Suprapubic skin (tissue), 4 donors: ENCODE measurements at places on chromosomes 12 and 14. TPM values are rescaled to one million over a fixed set of nuclear protein-coding genes. Genes with fewer than 3 reads are reported as not detected.

DNA sequence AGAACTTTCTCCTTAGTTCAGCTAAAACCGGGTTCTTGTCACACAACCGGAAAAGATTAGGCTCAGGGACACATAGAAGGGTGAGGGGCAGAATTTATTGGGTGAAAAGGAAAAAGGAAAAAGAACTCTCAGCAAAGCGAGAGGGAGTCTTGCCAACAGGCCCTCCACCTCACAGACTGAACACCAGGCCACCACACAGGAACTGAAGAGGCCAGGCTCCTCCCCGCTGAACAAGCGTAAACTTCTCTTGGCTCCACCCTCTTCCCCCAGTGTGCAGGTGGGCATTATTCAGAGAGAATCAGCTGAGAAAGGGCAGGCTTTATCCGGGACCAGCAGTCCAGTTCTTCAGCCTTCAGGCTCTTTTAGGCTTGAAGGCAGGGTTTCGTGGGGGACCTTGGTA is 125.6 kb upstream of the FGD4 start:
- no peaks in the 10 kb centered on the region for H3K4me1 ChIP-seq
- DNase-seq = no peak
- no peak overlapping the region for H3K4me3 ChIP-seq
- no peak overlapping the region for H3K27ac ChIP-seq
- no peaks in the 10 kb centered on the region for H3K36me3 ChIP-seq

- no peaks in the 10 kb centered on the region for H3K27me3 ChIP-seq
- no peak for DNase-seq
- no peaks in the 10 kb centered on the region for H3K36me3 ChIP-seq
- no peak overlapping the region for H3K27ac ChIP-seq
Observed at GRCh38 chr12:45121224-45121623, 70.3 kb upstream of the DBX2 start.

DNA sequence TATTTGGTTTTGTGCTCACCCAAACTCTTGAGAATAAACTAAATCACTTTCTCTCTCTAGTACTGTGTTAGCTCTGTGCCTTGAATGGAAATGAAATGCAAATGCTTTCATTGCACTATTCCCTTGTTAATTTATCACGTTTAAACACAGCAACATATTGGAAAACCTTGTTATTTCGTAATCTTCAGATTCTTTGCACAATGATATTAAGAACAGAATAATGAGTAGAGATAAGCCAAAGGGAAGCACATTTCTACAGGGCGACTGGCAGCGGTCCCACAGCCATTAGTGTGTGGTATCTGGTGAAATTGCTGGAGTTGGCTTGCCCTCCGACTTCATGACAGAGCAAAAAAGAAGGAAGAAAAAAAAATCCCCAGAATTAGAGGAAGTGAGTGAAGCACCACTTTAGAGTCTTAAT is 166.1 kb upstream of the E2F7 start:
- no peak overlapping the region for H3K4me3 ChIP-seq
- DNase-seq = peak; percentile 85
- H3K36me3 ChIP-seq = no peaks in the 10 kb centered on the region
- no peaks in the 10 kb centered on the region for H3K27me3 ChIP-seq

- H3K4me1 ChIP-seq = no peaks in the 10 kb centered on the region
- H3K27ac ChIP-seq = no peak overlapping the region
- no peaks in the 10 kb centered on the region for H3K27me3 ChIP-seq
- no peak for DNase-seq
- H3K36me3 ChIP-seq = no peaks in the 10 kb centered on the region
Observed at GRCh38 chr12:57993834-57994233, 52.5 kb downstream of the ATP23 start.

DNA sequence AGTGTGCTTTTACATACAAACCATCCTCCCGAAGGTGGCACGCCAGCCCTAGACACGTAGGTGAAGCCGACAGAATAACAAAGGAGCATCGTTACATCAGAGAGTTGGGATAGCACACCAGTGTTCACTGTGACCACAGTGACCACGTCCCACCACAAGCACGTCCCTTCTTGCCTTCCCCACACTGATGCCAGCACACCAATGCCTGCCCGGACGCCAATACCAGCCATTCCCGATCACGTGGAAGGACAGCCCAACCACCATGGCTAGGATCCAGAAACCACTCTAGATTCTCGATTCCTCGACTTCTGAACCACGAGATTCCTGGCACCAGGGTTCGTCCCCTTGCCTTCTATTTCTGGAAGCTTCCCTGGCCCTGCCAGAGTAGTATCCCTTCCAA is 48.0 kb upstream of the GPR68 start:
- H3K27me3 ChIP-seq = no peaks in the 10 kb centered on the region
- H3K36me3 ChIP-seq = peaks cover 24% of the 10 kb centered on the region
- no peaks in the 10 kb centered on the region for H3K4me1 ChIP-seq
- no peak for DNase-seq
- no peak overlapping the region for H3K4me3 ChIP-seq
- no peak overlapping the region for H3K27ac ChIP-seq

GRCh38 chr12:114003286-114003685 is 37.2 kb upstream of the RBM19 start:
- no peak overlapping the region for H3K4me3 ChIP-seq
- no peak overlapping the region for H3K27ac ChIP-seq
- no peaks in the 10 kb centered on the region for H3K4me1 ChIP-seq
- H3K27me3 ChIP-seq = peaks cover 48% of the 10 kb centered on the region
- H3K36me3 ChIP-seq = no peaks in the 10 kb centered on the region

- peak overlapping the region; percentile 78 for H3K27ac ChIP-seq
- DNase-seq = no peak
- peaks cover 87% of the 10 kb centered on the region for H3K4me1 ChIP-seq
- H3K4me3 ChIP-seq = no peak overlapping the region
- no peaks in the 10 kb centered on the region for H3K36me3 ChIP-seq
- no peaks in the 10 kb centered on the region for H3K27me3 ChIP-seq
Observed at GRCh38 chr14:68510201-68511128, 282.4 kb downstream of the ZFP36L1 start.

DNA sequence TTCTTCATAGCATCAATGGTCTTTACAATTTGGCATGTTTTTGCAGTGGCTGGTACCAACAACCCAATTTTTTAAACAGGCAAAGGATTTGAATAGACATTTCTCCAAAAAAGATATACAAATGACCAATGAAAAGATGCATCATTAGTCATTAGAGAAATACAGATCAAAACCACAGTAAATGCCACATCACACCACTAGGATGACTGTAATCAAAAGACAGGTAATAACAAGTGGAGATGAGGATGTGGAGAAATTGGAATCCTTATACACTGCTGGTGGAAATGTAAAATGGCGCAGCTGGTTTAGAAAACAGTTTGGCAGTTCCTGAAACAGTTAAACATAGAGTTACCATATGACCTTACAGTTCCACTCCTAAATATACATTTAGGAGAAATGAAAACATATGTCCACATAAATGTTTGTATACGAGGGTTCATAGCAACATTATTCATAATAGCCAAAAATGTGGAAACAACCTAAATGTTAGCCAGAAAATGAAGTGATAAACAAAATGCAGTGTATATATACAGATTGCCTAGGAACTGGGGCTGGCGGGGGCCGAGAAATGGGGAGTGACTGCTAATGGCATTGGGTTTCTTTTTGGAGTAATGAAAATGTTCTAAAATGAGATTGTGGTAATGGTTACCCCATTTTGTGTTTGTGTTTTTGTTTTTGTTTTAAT is 55.2 kb downstream of the TGFB3 start:
- no peak overlapping the region for H3K27ac ChIP-seq
- H3K4me3 ChIP-seq = no peak overlapping the region
- H3K36me3 ChIP-seq = no peaks in the 10 kb centered on the region
- no peaks in the 10 kb centered on the region for H3K4me1 ChIP-seq

- H3K4me3 ChIP-seq = no peak overlapping the region
- H3K36me3 ChIP-seq = no peaks in the 10 kb centered on the region
- no peak overlapping the region for H3K27ac ChIP-seq
Observed at GRCh38 chr14:55752580-55753390, 172.8 kb downstream of the KTN1 start.

GRCh38 chr12:62215506-62215905 is 44.7 kb upstream of the USP15 start:
- peak overlapping the region; percentile 63 for H3K27ac ChIP-seq
- H3K36me3 ChIP-seq = no peaks in the 10 kb centered on the region
- DNase-seq = no peak
- peaks cover 23% of the 10 kb centered on the region for H3K4me1 ChIP-seq
- H3K27me3 ChIP-seq = no peaks in the 10 kb centered on the region

DNA sequence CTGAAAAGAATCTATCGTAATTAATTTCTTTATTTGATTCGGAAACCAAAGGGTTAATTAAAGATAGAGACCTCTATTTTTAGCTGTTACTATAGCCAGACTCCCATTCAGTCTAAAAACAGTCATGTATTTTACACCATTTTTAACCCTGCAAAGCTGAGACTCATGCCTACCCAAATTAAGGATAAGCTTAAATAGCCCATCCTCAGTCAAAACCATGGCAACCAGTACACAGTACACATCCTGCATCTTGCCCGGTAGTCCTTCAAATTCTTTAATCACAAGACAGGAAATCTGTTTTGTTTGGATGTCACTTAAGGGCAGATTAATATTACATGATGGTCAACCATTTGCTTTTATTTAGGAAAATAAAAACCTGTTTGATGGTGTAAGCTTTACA is 25.5 kb upstream of the KCNK10 start:
- no peaks in the 10 kb centered on the region for H3K36me3 ChIP-seq
- no peak for DNase-seq
- H3K4me1 ChIP-seq = no peaks in the 10 kb centered on the region
- no peaks in the 10 kb centered on the region for H3K27me3 ChIP-seq
- H3K27ac ChIP-seq = no peak overlapping the region

GRCh38 chr12:12715459-12716150 is 1.6 kb upstream of the CDKN1B start:
- H3K27ac ChIP-seq = peak overlapping the region; percentile 100
- peak overlapping the region; percentile 64 for H3K4me3 ChIP-seq
- H3K27me3 ChIP-seq = no peaks in the 10 kb centered on the region
- no peaks in the 10 kb centered on the region for H3K36me3 ChIP-seq

GRCh38 chr12:110917467-110917866 is 2.9 kb downstream of the MYL2 start:
- peaks cover 21% of the 10 kb centered on the region for H3K27me3 ChIP-seq
- no peak overlapping the region for H3K27ac ChIP-seq
- no peaks in the 10 kb centered on the region for H3K36me3 ChIP-seq
- H3K4me1 ChIP-seq = no peaks in the 10 kb centered on the region

DNA sequence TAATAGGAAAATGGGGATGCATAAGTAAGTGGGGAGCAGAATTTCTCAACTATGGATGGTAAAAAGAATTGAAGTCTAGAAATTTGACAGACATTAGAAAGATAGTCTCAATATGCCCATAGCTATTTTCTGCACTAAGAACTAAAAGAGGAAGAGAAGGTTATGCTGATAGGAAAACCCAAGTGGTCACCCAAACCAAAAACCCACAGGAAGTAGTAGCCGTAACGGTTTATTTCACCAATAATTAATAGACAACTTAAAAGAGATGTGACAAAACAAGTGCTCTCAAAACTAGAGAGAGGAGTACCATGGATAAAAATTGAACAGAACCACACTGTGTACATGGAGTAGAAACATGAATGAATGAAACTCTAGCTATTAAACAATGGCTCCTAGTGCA is 295.4 kb downstream of the FSCB start:
- no peak for DNase-seq
- no peaks in the 10 kb centered on the region for H3K36me3 ChIP-seq
- no peak overlapping the region for H3K27ac ChIP-seq
- H3K4me1 ChIP-seq = no peaks in the 10 kb centered on the region
- no peaks in the 10 kb centered on the region for H3K27me3 ChIP-seq

GRCh38 chr12:52007158-52007921 is 594 bp downstream of the TAMALIN start:
- H3K36me3 ChIP-seq = peaks cover 7% of the 10 kb centered on the region
- peak; percentile 85 for DNase-seq
- peak overlapping the region; percentile 79 for H3K4me3 ChIP-seq
- H3K4me1 ChIP-seq = peaks cover 58% of the 10 kb centered on the region

DNA sequence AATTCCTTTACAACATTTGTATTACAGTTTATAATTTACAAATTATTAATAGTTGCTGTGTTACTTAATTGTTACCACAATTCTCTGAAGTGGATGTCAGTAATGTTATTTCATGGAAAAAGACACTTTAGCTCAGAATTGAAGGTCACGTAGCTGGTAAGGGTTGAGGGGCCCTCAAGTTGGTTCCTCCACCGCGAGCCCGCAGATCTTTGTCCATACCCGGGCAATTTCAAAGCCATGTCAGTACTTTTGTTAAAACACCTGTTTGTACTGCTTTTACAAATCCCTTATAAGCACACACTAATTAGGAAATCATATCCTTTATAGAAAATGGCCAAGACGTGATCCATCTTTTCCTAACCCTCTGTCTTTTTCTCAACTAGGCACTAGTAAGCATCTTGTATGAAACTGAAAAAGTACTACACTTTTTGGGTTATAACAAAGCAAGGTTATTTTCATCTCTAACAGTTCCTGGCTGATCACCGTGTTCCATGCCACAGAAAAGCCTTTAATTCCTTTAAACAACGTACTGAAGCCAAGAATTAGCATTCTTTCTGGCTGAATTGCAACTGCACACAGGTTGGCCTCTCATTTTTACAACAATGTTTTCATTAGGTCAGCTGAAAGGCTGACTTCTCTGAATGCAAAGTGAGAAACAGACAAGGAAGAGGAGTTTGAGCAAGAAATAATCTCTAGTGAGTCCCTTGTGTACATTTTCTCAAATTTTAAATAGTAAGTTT is 76.1 kb downstream of the CNTN1 start:
- no peaks in the 10 kb centered on the region for H3K36me3 ChIP-seq
- H3K4me3 ChIP-seq = no peak overlapping the region
- H3K4me1 ChIP-seq = no peaks in the 10 kb centered on the region
- DNase-seq = no peak

DNA sequence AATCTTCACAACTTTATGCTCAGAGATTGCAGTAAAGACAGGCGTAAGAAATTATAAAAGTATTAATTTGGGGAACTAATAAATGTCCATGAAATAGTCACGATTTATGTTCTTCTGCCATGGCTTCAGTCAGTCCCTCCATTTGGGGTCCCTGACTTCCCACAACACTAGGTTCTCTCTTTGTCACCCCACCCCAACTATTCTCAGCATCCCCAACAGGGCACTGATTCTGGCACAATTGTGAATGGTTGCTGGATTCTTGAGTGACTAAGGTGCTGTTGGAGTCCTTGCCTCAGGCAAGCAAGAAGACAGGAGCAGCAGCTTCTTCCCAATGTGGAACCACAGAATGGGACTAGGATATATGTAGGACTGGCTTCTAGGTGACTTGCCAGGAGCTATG is 15.3 kb downstream of the KRT76 start:
- no peak overlapping the region for H3K27ac ChIP-seq
- H3K36me3 ChIP-seq = no peaks in the 10 kb centered on the region
- peaks cover 9% of the 10 kb centered on the region for H3K27me3 ChIP-seq
- H3K4me1 ChIP-seq = no peaks in the 10 kb centered on the region
- H3K4me3 ChIP-seq = no peak overlapping the region
- DNase-seq = no peak

CNTN1 gene
- 21.7 TPM for total RNA-seq

OLR1 gene
- not detected for total RNA-seq

PNN gene
- total RNA-seq = 24.8 TPM

ZBTB39 gene
- total RNA-seq = 10.9 TPM

CLEC4D gene
- total RNA-seq = not detected

MGST1 gene
- 87.5 TPM for total RNA-seq

NPFF gene
- total RNA-seq = not detected

TSHR gene
- total RNA-seq = not detected
